ENCODE measurements at places on chromosomes 2 and 18.

DNA sequence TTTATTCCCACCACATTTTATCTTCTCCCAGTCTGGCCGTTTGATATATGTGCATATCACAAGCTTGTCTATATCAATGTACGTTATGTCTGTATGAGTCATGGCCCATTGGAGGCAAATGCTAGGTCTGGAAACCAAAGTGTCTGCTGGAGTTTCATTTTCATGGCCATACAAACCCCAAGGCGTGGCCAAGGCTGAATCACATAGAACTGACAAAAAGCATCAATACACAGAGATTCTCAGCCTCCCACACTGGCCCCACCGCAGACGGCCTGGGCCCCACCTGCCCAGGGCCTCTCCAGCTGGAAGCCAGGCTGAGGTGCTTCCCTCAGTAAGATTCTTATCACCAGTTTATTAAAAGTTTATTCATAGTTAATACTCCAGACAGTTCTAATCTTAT lies 40.5 kb upstream of the SALL3 start:
- DNase-seq: no peak

- DNase-seq: peak; percentile 58
Observed at GRCh38 chr18:80157708-80158343, 48.8 kb downstream of the ADNP2 start.

- no peak for DNase-seq
Observed at GRCh38 chr18:35705988-35706387, 124.4 kb downstream of the GALNT1 start.

DNA sequence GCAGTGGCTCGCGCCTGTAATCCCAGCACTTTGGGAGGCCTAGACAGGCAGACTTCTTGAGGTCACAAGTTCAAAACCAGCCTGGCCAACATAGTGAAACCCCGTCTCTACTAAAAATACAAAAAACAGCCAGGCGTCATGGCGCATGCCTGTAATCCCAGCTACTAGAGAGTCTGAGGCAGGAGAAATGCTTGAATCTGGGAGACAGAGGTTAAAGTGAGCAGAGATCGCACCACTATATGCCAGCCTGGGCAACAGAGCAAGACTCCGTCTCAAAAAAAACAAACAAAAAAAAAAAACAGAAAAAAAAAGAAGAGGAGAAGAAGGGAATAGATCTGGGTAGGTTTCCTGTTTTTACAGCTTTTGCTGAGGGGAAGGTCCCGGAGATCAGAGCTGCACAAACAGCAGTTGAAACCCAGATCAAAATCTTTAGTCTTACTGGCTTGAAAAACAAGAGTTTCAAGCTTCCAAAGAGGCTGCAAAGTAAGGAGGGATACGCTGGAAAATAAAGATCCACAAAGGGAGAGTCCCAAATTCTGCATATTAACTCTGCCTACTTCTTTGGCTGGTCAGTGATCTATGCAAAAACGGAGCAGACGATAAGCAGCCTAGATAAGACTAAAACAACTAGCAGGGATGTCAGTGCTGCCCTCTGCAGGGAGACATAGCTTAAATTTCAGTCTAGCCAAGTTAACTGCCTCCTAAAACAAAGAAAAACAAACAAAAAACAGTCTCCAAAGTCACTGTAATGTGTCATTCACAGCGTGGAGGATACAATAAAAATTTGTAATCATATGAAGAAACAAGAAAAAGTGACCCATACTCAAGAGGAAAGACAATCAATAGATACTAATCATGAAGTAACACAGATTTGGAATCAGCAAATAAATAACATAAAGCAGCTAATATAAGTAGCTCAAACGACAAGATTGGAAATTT lies 74.1 kb downstream of the TLK1 start:
- peak; percentile 21 for DNase-seq

GRCh38 chr2:236627193-236627592 lies 57.6 kb downstream of the ACKR3 start:
- no peak for DNase-seq

DNA sequence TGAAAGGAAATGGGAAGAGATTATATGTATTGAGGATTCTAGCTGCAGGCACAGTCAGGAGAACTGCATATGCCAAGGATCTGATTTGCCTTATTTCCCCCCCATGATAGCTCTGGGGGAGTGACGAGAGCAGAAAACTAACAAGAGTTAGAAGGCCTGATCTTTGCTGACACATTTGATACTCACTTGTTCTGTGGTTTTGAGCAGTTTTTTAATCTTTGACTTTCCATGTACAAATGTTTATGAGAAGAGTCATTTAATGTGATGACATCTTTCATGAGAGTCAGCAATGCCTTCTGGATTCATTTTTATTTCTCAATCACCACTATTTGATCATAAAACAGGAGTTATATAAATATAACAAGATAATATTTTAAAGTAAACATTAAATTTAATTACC lies 12.7 kb upstream of the SERPINB7 start:
- DNase-seq: no peak

DNA sequence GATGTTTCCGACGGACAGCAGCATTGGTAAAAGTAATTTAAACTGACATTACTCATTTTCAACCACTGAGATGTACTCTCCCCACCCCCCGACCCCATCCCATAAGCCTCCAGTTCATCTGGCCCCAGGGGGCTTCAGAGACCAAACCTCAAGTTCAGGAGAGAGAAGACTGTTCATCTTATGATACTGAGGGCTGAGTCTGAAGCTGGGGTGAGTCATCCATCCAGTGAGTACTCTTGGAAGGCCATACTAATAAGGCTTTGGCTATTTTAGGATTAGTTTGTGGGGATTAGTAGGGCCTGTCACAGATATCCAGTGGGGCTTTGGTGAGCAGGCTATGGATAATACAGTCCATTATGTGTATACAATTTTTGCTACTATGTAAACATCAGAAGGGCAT lies 125.3 kb upstream of the APCDD1 start:
- no peak for DNase-seq

DNA sequence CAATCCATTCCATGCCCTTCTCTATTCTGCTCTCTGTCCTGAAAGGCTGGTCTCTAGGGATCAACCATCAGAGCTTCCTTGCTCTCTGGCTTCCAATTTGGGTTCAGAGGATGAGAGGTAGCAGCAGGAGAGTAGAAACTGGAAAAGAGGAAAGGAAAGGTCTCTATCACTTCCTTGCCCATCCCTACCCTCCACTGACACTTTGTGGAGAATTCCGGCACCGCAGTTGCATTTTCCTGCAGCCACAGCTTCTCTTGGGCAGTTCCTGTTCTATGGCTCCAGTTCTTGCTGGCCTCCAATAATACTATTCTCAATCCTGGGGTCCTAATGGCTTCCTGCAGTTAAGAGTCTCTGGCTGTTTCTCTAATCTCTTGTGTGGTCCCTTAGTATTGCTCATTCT lies 13.3 kb upstream of the IMPACT start:
- no peak for DNase-seq
